ENCODE measurements at places on chromosomes 11 and 22.
A peak's percentile ranks its signal among the peaks of the same experiment; 100 is the strongest.

GRCh38 chr11:3225826-3226750 is 6.1 kb downstream of the MRGPRE start:
- no peak for DNase-seq

- no peak for DNase-seq
Measured at GRCh38 chr11:14455648-14456430, 43.8 kb downstream of the COPB1 start.

GRCh38 chr22:44409211-44409973 is 88.6 kb downstream of the RTL6 start:
- no peak for DNase-seq

DNA sequence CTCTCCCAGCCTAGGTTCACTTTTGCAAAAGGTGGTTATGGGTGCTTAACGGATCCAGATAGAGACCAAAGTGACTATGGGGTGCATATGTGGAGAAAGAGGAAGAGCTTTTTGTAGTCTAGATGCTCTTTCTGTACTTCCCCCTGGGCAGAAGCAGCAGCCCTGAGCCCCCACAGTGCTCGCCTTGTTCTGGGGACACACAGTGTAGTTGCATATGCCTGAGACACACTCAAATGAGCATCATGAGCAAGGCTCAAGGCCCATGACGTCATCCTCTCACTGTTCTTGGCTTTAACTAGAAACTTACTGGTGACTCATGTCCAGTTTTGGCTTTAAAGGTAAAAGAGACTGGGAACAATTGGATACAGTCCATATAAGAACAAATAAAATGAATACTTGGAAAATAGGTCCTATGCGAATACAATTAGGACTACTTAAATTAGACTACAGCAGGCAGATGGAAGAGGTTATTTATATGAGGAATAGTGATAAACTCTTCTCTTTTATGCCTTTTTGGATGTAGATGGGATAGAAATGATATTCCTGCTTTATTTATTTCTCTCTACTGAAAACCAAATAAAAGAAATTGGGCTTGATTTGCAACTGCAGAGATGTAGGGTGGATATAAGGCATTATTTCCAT is 20.1 kb upstream of the PEX26 start:
- no peak for DNase-seq

DNA sequence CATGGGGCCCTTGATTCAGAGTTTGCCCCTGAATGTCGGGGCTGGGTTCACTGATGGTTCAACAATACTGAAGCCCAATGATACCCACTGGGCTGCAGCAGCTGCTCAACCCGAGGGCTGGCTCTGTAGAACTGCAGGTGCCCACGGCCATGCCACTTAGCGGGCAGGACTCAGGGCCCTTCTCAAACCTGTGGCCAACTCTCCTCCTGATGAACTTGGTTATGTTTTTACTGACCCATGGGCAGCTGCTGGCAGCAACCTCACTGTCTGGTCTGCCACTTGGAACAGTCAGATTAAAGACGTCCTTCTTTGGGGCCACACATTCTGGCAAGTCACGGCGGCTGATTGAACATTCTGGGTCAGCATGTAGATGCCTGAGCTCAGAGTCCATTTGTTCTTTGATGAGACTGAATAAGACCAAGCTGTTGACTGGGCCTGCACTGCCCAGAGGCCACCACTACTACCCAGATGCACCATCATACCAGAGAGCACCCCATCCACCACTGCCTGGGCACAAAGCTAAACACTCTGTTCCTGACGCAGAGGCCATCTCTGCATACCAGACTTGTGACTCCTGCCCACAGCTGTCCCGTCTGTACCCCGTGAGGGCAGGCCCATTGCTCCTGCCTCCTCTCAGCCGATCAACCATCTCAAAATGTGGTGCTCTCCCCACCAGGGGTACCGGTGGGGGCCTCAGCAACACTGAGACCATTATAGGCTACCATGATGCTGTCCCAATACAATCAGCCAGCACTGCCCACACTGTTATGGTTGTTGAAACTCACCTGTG is 67.8 kb downstream of the SHANK2 start:
- DNase-seq, result no peak

DNA sequence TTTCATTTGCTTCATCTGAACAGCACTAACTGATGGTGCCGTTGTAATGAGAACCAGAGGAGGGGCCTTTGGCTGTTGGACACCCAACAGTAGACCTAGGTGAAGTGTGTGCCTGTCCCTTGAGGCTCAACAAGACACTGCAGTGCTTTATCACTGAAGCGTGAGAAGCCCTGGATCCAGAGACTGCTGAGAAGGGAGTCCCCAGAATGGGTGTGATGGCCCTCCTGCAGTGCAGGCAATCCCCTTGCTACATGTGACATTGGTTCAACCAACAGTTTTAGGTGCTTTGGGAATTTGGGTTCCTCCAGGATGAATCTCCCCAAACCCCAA is 125.6 kb downstream of the BRD1 start:
- no peak for DNase-seq

- DNase-seq, result no peak
Measured at GRCh38 chr22:20299746-20300136, 20.1 kb downstream of the DGCR6L start.

DNA sequence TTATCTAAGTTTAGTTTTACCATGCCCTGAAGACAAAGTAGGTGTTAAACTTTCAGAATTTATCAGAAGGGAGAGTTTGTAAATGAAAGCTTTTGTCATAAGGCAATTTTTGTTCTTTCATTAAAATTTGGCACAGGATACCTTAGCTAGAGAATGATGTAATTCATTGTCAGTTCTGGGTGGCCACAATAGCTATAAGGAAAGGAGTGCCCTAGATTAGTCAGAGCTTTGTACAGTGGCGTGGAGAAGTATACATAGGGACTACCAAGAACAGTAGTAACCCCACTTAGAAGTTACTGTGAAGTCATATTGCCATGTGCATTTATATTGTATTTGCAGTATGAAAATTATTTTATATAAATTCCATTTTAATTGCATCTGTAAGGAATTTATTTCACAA is 126.3 kb upstream of the CARD18 start:
- DNase-seq, result no peak

DNA sequence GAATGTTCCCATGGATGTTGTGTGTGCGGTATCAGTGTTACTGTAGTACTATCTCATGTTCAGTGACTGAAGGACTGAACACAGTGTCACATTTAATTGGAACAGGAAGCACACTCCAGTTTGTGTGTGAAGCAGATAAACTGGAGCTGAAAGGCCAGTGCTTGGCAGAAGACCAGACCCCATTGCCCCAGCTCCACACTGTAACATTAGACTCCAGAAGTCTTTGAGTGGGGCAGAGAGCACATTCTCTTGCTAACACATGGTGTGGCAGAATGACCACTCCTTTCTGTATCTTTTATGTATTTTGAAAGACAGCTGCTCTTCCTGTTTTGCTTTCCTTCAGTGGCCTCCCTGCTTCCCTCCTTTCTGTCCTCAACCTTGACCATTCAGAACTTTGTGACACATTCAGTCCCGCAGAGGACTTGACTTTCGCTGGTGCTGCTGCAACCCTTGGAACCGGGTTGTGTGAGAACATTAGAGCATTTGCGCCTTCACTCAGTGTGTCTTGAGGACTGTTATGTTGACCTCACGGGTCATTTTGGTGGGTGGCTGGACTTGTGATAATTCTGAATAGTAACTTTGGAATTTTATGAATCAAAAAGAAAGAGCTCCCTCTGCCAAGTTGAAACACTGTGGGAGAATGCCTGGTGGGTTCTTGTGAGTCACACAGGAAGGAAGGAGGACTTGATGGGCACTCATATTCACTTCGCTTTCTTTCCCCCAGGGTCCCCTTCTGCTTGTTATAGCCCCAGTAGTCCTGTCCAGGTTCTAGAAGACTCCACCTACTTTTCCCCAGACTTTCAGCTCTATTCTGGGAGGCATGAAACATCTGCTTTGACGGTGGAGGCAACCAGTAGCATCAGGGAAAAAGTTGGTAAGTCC is 26.4 kb downstream of the AMOTL1 start:
- no peak for DNase-seq

DNA sequence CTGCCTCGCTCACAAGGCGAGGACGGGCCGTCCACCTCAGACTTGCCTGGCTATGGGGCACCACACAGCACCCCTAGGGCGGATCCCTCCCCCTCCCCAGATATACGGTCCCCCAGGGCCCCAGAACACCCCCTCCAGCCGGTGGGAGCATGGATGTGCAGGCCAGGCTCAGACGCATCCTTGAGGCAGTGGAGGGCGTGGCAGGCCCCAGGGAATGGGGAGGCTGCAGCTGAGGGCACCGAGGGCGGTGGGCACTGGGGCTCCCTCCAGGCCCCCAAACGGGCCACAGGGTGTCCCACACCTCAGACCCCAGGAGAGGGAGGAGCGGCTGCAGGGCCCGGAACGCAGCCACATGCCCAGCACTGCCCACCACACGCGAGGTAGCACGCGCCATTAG is 12.1 kb downstream of the TTLL8 start:
- DNase-seq, result no peak

DNA sequence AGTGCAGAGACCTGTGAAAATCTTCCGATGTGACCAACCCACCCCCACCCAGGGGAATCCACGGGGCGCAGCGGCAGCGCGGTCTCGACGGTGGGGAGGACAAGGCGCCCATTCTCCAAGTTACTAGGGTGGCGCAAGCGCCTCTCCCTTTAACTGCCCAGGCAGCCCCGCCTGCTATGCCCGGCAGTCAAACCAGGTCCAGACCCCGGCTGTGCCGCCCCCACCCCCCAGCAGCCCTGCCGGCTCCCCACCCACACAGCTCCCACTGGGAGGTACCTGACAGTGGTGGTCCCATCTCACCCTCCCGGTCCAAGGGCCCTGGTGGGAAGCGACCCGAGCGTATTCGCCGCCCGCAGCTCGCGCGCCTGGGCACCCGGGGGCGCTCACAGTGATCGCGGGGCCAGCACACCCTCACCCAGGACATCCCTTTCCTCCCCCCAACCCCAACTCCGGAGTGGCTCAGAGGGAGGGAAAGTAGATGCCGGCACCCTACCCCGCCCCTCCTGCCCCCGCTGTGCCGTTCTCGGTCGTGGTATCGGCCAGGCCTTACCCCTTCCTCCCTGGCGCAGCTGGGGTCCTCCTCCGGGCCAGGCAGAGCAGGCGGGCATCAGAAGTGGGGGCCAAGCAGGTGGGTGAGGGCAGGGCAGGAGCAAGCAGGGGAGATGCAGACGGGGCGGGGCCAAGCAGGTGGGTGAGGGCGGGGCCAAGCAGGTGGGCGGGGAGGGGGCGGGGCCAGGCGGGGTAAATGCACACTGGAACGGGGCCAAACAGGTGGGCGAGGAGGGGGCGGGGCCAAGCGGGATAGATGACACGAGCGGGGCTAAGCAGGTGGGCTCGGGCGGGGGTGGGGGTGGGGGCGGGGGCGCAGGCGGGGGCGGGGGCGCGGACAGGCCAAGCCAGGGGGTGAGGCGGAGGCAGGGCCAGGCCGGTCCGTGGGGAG is at the start of gene TRPM5:
TSS of gene TRPM5 (minus strand) at position 634 of the 940 bp plus-strand sequence. CDS start 21,478 bp downstream, outside the sequence.
- peak; percentile 44 for DNase-seq

DNA sequence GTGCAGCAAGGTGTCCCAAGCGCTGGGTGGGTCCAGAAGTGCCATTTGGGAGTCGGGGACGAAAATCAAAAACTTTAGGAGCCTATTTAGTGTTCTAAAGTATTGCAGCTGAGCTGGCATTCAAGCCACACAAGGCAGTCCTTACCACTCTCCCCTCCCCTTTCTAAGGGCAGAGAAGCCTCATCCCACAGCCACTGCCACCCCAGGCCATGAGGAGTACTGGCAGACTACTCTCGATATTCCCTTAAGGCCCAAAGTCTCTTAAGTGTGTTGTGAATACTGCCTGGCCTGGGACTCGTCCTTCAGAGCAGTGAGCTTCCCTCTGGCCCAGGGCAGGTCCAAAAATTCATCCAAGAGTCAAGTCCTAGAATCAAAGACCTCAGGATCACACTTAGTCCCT is 7.8 kb downstream of the FANCF start:
- DNase-seq, result no peak

DNA sequence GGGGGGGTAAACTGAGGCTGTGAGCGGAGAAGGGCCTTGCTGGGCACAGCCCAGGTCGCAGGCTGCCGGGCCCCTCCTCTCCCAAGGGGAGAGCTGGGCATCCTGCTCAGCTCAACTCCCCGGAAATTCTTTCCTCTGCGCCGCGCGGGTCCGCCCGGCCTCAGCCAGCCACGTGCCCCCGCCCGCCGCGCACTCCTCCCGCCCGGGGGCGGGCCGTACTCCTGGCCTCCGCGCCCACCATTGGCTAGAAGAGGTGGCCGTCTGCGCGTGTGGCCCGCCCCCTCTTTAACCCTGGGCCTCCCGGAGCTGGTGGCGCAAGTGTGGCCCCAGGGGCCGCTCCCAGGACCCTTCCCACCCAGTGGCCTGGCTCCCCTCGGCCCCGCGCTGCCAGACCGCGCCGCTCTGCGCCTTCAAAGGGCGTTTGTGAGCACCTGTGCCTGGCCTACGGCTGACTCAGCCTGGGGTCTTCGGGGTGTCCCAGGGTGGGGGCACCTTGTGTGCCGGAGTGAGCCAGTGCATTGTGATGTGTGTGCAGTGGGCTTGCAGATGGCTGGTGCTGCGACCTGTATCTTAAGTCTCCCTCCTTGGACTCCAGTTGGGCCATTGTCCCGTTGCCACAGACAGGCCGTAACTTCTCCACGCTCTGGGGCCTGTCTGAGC is 2.0 kb downstream of the MRGPRF start:
- DNase-seq, result no peak

GRCh38 chr11:69213316-69213715 is 57.6 kb downstream of the SMIM38 start:
- DNase-seq, result no peak

DNA sequence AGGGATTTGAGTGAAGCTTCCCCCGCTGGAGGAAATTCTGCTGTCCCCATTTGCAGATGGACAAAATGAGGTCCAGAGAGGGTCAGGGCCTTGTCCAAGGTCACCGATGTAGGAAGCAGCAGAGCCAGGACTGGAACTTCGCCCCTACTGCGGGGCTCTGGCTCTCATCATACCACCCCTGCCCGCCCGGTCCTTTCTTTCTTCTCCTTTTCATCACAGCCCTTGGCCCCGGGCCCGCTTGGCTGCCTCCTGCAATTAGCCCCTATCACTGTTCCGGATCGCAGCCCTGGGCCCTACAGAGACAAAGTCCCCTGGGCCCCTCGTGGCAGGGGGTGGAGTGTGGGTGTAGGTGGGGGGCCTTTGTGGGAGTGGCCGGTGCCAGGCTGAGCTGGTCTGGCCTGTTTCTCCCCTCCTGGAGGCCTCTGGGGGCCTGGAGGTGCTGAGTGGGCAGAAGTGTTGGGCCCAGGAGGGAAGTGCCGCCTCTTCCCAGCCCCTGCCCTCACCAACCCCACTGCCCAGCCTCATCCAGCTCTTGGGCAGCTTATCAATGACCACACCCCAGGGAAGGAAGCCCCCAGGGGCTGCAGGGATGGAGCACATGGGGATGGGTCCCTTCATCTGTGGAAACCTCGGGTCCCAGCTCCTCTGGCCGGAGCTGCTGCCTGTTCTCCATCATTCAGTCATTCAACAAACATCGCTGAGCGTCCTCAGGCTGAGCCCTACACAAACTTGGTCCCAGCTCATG is 3.4 kb downstream of the EMID1 start:
- no peak for DNase-seq

DNA sequence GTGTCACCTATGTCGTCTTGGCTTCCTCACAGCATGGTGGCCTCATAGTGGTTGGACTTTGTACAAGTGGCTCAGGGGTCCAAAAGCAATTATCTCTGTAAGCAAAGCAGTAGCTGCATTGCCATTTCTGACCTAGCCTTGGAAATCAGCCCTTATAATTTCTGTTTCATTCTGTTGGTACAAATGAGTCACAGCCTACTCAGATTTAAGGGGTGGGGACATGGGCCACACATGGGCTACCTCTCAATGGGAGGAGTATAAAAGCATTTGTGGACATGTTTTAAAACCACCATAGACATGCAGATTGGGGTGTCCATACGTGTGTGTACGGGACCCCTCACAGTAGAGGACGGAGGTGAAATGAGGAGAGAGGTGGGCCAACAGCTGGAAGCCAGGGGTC is 41.6 kb downstream of the CHRDL2 start:
- DNase-seq, result no peak

GRCh38 chr22:31628969-31629708 is 32.9 kb downstream of the PISD start:
- DNase-seq, result no peak

Data from stimulated activated CD8-positive, alpha-beta memory T cell treated with anti-CD3 and anti-CD28 coated beads, Interleukin-7, amount 100 ng/mL, for 1 hour (primary cell).